ENCODE measurements at places on chromosomes 11 and 22. TPM values are rescaled to one million over a fixed set of nuclear protein-coding genes. Genes with fewer than 3 reads are reported as not detected.

The PRPF19 gene
- 163 TPM for total RNA-seq

- no peaks in the 10 kb centered on the region for H3K36me3 ChIP-seq
- DNase-seq: no peak
- H3K27ac ChIP-seq: no peak within 1 kb of the TSS
- H3K27me3 ChIP-seq: no peaks in the 10 kb centered on the region
- H3K4me1 ChIP-seq: peaks cover 4% of the 10 kb centered on the region
Observed at GRCh38 chr11:131370090-131370751, at the start of gene NTM. Gene NTM, plus strand, starts transcription at chr11:131370615.

DNA sequence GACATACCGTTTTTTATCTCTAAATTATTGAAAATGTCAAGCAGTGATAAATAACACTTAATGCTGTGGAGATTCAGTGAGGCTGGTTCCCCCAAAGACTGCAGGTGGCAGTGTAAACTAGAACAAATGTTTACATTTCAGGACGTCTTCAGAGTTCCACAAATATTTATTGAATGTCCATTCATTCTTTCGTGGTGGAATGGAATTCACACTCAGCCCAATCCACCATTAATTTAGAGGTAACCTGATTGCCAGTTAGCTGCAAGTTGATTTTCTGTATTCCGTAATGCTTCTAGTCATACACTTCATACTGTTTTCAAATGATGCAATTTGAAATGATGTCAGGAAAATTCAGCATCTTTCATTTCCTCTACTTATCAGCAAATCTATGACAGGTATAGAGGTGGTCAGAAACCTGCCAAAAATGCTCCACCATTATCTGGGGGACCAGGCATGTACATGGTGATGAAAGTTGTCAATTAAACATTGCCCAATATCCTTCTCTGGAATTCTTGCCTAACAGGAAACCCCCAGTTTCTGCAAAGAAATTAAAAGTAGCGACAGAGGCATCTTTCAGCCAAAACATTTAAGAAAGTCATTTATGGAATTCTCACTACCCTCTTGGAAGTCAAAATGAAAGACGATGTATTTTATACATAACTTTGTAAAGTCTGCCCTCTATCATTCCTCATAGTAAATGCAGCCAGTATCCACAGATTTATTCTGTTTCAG lies 94.3 kb upstream of the BMAL1 start:
- H3K27me3 ChIP-seq: no peaks in the 10 kb centered on the region
- no peaks in the 10 kb centered on the region for H3K4me1 ChIP-seq
- no peak for DNase-seq
- H3K4me3 ChIP-seq: no peak overlapping the region

DNA sequence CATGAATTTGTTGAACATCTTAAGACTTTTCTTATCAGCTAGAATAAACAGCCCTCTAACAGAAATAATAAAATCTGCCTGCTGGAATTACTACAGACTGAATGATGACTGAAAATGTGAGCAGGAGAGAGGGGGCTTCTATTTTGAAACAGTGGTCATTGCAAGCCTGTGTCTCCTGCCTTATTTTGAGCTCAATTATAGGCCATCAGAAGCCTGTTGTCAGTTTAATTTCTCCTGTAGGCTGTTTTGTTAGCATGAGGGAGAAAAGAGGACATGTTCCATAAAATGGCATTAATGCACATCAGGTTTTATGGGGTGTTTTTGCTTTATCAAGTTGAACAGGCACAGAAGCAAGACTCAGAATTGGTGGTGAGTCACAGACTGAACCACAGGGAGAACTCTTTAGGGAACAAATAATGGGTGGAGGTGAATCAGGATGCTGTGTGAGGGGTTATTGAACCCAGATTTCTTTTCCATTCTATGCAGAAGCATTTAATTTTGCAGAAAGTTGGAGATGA lies 129.1 kb downstream of the PARVA start:
- H3K36me3 ChIP-seq: peaks cover 11% of the 10 kb centered on the region
- peaks cover 2% of the 10 kb centered on the region for H3K27me3 ChIP-seq
- peaks cover 4% of the 10 kb centered on the region for H3K4me1 ChIP-seq
- no peak for DNase-seq
- no peak overlapping the region for H3K4me3 ChIP-seq
- H3K27ac ChIP-seq: no peak overlapping the region

The SYT13 gene
- total RNA-seq: 1.4 TPM

The OVOL1 gene
- not detected for total RNA-seq

- H3K4me3 ChIP-seq: no peak overlapping the region
- H3K27me3 ChIP-seq: peaks cover 2% of the 10 kb centered on the region
- no peaks in the 10 kb centered on the region for H3K4me1 ChIP-seq
- H3K36me3 ChIP-seq: peaks cover 7% of the 10 kb centered on the region
Observed at GRCh38 chr22:36756031-36756430, 19.9 kb downstream of the IFT27 start.

DNA sequence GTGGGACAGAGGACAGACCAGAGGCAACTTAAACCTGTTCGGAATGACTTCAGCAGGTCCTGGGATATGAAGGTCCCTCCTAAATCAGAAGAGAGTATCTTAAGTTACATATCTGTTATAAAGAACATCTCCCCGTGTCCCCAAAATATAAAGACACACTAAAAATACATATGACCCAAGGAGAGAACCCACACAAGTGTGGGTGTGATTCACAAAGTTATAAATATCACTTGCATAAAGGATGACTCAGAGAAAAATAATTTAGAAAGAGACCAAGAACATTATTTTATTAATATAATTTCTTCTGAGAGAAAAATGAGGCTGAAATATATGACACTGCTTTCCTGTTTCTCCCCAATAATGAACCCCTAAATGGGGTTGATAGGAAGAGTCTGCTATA lies 14.2 kb downstream of the OR5B21 start:
- no peak for DNase-seq
- no peaks in the 10 kb centered on the region for H3K4me1 ChIP-seq
- no peak overlapping the region for H3K27ac ChIP-seq
- no peak overlapping the region for H3K4me3 ChIP-seq
- no peaks in the 10 kb centered on the region for H3K27me3 ChIP-seq

Data from endothelial cell (in vitro differentiated cells).